ENCODE measurements at places on chromosomes 3 and 15. TPM values are rescaled to one million over a fixed set of nuclear protein-coding genes. Genes with fewer than 3 reads are reported as not detected.

DNA sequence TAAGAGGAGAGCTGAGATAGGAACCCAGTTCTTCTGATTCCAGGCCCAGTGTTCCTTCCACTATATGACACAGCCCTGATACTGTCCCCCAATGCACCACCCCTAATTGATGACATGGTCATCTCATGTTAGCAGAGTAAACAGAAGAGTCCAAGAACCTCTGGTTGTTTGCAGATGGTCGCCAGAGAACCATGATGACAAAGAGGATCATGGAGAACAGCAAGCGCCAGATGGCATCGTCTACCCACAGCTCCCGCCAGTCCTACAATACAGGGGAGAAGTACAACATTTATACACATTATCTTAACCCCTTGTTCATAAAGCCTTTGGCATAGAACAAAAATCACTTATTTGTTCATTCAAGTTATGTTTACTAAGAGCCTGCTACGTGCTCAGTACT, 18.5 kb upstream of the VPS39 start:
- DNase-seq, result no peak

DNA sequence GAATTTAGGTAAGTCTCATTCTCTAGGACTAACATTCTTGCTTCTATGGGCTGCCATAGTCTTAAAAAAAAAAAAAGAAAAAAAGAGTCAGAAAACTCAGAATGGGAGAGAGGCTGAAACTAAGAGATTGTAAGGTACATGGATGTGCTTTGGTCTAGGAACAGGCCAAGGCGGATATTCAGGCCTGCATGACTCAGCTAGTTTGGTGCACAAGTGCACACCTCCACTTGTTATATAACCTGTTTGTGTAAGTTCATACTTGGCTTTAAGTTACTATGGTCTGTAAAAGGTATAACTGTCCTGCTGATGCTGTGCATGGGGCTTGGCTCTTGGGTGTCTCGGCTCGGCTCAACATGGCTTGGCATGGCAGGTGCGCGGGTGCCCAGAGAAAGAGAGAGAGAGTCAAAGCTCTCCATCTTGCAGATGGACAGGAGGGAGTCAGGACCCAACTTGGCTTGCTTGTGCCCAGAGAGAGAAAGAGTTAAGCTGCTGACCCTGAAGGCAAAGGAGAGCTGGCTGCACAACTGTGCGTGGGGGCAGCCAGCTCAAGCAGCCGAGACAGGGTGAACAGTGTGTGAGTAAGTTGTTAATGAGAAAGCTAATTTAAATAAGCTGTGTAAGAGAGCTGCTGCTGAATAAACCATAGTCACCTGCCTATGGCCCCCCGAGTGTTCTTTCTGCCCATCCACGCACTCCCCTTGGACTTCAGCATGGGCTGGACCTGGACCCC, 31.4 kb upstream of the CHRNB4 start:
- DNase-seq, result no peak

- DNase-seq, result no peak
These were observed 26.7 kb downstream of the SLCO2A1 start for GRCh38 chr3:134003066-134003465.

DNA sequence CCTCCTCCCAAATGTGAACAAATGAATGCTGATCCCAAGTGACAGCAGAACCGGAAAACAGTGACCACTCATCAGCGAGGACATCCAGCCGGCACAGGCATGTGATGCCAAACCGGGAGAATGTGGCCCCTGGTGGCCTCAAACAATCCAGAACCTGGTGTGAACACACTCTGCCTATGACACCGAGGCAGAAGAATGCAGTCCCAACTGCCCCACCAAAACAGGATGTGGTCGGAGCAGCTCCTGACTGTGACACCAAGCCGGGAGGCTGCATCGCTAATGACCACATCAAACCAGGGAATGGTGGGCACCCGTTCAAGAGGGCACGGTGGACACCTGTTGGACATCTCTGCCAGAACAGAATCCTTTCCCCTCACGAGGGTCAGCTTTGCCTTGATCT, 15.4 kb downstream of the SCN5A start:
- DNase-seq, result no peak

DNA sequence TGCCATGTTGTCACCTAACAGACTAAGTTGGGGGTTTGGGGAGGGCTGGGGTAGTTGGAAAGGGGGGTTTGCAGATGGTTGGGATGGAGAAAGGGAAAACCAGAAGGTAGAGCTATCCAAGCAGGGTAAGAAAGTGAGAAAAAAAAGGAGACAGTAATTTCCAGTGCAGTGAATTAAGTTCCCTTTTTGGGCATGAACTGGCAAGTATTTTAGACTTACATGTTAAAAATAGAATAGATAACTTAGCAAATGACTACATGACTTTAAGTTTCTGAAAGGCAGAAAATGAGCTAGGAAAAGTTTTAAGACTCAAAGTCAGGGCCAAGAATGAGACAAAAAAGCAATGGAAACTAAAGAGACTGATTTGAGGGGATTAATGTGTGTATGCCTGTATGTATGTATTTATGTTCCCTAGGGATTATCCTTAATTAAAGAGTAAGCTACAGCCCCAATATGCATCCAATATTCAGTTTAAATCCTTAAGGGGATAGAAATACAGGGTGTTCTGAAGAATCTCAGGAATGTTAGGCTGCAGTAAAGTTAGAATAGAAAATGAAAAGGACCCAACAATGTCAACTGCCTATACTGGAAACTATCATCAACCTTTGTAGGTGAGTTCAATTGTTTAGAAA, 285.2 kb upstream of the MME start:
- DNase-seq, result no peak

DNA sequence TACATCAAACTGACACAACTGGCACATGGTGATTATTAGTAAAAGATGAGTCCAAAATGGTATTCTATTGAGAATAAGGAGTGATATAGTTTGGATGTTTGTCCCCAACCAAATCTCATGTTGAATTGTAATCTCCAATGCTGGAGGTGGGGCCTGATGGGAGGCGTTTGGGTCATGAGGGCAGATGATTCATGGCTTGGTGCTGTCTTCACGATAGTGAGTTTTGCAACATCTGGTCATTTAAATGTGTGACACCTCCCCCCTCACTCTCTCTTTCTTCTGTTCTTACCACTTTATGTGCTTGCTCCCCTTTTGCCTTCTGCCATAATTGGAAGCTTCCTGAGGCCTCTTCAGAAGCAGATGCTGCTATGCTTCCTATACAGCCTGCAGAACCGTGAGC, 90.6 kb downstream of the RSL24D1 start:
- DNase-seq, result no peak

The APOD gene
- polyA plus RNA-seq, result not detected

The TM4SF18 gene
- polyA plus RNA-seq, result not detected

The ZNF80 gene
- polyA plus RNA-seq, result 0.04 TPM

The RPL35A gene
- 1,242 TPM for polyA plus RNA-seq
